HTR-8/SVneo (cell line): ENCODE measurements at places on chromosomes 16 and 17.

DNA sequence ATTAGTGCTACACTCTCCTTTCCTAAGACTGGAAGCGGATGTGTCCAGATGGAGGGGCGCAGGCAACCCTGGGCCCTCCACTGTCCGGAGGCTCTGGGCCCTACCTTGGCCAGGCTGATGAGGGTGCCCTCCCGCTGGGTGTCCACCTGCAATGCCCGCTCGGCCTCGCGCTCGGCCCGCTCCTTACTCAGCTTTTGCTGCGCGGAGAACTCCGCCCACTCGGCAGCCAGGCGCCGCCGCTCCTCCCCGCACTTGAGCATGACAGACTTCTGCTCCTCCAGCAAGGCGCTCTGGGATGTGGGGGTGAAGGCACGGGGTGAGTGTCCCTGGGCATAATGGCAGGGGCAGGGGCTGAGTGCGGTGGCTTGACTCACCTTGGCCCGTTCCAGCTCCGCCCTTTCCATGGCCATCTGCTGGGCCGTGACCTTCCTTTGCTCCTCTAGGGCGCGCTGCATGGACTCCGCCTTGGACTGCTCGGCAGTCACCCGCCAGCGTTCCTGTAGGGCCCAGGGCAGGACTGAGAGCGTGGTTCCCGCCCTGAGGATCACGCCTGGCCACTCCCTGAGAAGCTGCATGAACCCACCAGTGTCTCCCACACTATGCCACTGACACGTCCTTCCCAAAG is 10.1 kb upstream of the MRPL38 start:
- no peak for DNase-seq

DNA sequence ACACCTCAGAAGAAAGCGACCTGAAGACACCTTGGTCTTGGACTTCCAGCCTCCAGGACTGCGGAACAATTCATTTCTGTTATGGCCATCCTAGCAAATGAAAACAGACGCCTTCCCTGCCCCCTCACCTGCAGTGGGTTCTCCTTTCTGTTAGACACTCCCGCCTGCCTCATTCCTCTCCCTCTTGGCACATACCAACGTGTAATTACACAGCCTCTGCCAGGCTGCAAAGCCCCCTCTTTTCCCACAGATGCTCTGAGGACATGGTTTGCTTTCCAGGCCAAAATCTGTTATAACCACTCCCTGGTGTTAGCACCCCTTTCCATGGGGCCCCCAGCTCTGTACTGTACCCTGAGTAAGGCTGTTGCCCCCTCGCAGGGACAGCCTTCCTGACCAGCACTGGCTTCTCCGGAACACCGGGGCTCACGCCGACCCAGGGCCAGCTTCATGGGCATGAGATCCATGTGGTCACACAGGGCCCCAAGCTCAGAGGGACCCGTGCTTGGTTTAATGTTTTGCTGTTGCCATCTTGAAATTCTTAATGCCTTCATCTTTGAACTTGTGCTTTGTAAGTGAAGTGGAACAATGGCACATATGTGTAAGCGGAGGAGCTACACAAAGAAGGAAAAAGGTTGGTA is 64.1 kb downstream of the SDK2 start:
- DNase-seq, result no peak

GRCh38 chr17:10041916-10042588 is 137.0 kb upstream of the RCVRN start:
- DNase-seq, result no peak

- DNase-seq, result no peak
Observed at GRCh38 chr16:15035163-15035729, 20.6 kb downstream of the NTAN1 start.

- no peak for DNase-seq
Observed at GRCh38 chr16:49552313-49552928, 178.8 kb downstream of the C16orf78 start.

- peak; percentile 20 for DNase-seq
Observed at GRCh38 chr17:27975146-27976011, 67.1 kb upstream of the NLK start.

GRCh38 chr16:59707436-59708226 is 973.5 kb upstream of the GOT2 start:
- DNase-seq, result no peak

DNA sequence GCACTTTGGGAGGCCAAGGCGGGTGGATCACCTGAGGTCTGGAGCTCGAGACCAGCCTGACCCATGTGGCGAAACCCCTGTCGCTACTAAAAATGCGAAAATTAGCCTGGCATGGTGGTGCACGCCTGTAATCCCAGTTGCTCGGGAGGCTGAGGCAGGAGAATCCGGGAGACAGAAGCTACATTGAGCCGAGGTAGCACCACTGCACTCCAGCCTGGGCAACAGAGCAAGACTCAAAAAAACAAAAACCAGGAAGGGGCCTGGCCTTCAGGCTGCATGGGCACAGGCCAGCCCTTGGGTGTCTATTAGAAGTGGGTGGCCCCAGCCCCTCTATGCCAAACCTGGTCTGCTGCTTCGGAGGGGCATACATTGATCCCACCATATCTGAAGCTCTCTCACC is 56.0 kb downstream of the PSMD12 start:
- no peak for DNase-seq

DNA sequence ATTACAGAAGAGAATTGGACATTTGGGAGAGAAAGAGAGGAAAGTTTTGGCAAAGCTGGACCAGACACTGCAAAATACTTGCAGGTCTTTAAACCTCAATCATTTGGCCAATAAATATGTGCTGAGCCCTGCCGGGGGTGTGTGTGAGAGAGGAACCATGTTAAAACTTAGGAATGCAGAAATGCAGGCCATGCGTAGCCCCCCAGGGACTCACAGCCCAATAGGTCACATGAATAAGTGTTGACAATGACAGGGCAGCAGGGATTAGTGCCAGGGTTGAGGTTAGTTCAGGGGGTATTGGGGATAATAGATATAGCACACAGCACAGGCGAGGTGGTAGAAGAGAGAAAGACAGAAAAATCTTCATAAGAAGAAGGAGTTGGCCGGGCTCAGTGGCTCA is 113.3 kb upstream of the ADAMTS18 start:
- DNase-seq, result no peak

DNA sequence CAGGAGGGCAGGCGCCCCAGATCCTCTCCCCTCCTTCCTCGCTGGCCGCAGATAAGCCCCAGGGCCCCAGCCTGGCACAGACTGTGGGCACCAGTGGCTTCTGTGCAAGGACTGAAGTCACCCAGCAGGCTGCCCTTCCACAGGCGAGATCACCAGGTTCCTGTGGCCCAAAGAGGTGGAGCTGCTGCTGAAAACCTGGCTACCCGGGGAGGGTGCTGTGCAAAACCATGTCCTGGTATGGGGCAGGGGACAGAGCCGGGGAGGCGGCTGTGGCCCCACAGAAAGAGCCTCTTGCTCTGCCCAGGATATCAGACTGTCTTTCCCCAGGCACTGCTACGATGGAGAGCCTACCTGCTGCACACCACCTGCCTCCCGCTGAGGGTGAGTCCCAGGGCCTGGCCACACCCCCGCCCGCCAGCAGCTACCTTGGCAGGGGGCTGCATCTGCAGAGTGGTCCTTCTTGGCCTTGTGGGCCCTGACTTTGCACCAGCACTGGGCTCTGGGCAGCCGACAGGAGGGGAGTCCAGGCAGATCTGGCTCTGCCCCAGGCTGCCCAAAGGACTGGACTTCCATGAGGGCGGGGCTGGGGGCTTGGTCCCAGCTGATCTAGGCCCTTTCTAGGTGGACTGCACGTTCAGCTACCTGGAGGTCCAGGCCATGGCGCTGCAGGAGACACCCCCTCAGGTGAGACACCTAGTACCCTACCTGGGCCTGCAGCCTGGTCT is 615 bp downstream of the CARMIL2 start:
- DNase-seq, result no peak
